ENCODE measurements at places on chromosomes 12 and 14. TPM values are rescaled to one million over a fixed set of nuclear protein-coding genes. Genes with fewer than 3 reads are reported as not detected.

OASL gene
- 0.73 TPM for total RNA-seq

OAS1 gene
- total RNA-seq: 4.4 TPM

ZNF605 gene
- 11.0 TPM for total RNA-seq

FLRT2 gene
- total RNA-seq: 31.7 TPM

MYL2 gene
- total RNA-seq: not detected

B4GALNT1 gene
- total RNA-seq: under 0.01 TPM

CPNE8 gene
- 18.7 TPM for total RNA-seq

CIROP gene
- total RNA-seq: not detected

RNASE1 gene
- total RNA-seq: not detected

PLEKHD1 gene
- total RNA-seq: not detected

ABCB9 gene
- 9.6 TPM for total RNA-seq

TEAD4 gene
- total RNA-seq: 22.7 TPM

PTCSC3 gene
- not detected for total RNA-seq

SYCP3 gene
- total RNA-seq: 0.39 TPM

RAB3IP gene
- total RNA-seq: 4.0 TPM

NABP2 gene
- total RNA-seq: 31.3 TPM

CNTN1 gene
- total RNA-seq: 0.39 TPM

PTPRQ gene
- 2.2 TPM for total RNA-seq

IFNG-AS1 gene
- total RNA-seq: not detected

TAS2R14 gene
- total RNA-seq: 3.7 TPM

TAS2R7 gene
- not detected for total RNA-seq

MED13L gene
- total RNA-seq: 151 TPM

RHOJ gene
- 1.1 TPM for total RNA-seq

KRT72 gene
- not detected for total RNA-seq

LRP6 gene
- 35.0 TPM for total RNA-seq

PYGL gene
- 108 TPM for total RNA-seq

SEC23A gene
- total RNA-seq: 241 TPM

PROX2 gene
- not detected for total RNA-seq

GALNT16 gene
- 2.3 TPM for total RNA-seq

MYH6 gene
- not detected for total RNA-seq

KLHDC1 gene
- total RNA-seq: 2.9 TPM

SSPN gene
- total RNA-seq: 2.7 TPM

RHEBL1 gene
- total RNA-seq: 0.39 TPM

GPATCH2L gene
- 30.1 TPM for total RNA-seq

RFLNA gene
- total RNA-seq: not detected

B3GNT4 gene
- total RNA-seq: under 0.01 TPM

CACNA2D4 gene
- 0.20 TPM for total RNA-seq

CDC42BPB gene
- total RNA-seq: 124 TPM

CAND1 gene
- total RNA-seq: 109 TPM

NTN4 gene
- total RNA-seq: 26.1 TPM

TSPAN11 gene
- 0.20 TPM for total RNA-seq

TRPV4 gene
- total RNA-seq: 0.59 TPM

RNASE2 gene
- not detected for total RNA-seq

MNAT1 gene
- total RNA-seq: 38.9 TPM

MAP1LC3B2 gene
- not detected for total RNA-seq

AQP5 gene
- not detected for total RNA-seq

Measured in subcutaneous preadipocyte (primary cell).